ENCODE measurements at places on chromosomes 3 and 15. TPM values are rescaled to one million over a fixed set of nuclear protein-coding genes. Genes with fewer than 3 reads are reported as not detected.

The TRIM71 gene
- total RNA-seq = not detected

DNA sequence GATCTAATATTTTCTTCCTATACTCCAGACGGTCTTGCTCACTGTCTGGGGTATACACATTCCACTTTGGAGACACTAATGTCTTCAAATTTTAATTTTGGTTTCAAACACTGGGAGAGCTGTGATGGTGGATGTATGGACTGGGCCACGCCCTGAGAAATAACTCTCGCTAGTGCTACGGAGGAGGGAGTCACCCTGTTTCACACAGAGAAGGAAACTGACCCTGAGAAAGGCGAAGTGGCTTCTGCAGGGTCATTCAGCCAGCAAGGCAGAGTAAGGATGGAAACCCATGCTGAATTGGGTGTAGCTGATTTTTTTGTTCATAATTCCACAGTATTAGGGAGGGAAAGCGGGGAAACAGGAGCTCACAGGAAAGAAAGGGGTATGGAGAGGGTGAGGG lies 8.6 kb upstream of the SKIC8 start:
- DNase-seq = no peak

DNA sequence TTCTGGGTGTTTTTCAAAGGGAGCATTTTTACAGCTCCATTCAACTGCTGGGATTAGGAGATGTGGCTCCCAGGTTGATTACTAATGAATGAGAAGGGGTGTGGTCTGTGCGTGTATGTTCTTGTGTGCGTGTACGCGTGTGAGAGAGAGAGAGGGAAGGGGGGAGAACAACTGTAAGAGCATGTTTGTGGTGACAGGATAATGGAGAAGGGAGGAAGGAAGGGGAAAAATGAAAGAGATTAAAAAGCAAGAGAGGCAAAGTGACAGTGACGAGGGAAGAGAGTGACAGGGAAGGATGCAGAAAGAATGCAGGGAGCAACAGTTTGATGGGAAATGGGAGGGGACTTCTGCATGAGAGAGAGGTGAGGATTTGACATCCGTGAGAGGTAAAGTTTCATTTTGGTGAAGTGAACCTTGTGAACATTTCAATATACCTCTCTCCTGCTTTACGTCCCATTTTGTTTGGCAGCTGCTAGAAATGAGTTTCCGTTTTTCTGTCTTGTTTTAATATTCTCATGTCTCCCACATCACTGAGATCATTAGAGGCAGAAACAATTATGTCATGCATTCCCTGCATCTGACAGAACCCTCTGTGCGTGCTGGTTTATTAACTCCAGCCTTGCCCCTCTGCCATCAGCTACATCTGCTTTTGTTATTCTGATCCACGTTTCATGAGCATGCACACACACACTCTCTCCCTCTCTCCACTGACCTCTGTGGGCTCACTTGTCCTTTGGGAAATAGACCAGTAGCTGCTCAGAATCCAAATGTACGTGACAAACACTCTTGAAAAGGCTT lies 161.6 kb downstream of the GAP43 start:
- no peak for DNase-seq

DNA sequence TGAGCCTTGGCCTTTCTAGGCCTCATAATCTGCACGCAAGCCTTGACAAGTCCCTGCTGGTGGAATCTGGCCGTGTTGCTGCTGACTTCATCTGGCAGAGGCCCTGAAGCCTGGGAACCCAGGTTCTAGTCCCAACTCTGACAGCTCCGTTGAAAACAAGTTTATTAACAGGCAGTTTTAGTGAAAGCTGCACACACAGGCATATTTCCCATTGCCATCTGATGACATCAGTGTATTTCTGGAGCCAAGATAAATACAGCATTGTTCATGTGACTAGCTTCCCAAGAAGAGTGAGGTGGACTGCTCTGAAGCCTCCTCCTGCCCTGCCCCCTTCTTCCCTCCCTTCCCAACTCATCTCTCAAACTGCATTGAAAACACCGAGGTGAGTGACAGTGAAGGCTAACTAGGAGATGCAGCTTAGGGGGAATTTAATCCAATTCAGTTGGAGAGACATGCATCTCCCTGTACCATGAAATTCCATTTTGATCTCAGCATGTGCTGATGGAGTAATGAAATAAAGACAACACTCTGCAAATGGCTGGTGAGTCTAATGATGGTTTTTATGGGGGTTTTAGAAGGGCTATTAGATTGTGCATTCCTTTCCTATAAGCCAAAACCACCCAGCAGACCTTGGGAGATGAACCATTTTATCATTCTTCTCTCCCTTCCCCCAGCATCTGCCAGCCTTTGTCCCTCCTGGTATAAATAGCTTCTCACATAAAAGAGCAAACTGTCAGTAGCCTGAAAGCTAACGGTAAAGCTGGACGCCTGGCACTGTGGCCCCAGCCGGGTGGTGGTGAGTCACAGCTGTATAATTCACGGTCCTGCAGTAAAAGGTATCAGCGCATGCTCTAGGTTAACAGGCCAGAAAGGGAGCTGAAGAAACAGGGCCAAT lies 38.0 kb downstream of the PRICKLE2 start:
- peak; percentile 89 for DNase-seq

DNA sequence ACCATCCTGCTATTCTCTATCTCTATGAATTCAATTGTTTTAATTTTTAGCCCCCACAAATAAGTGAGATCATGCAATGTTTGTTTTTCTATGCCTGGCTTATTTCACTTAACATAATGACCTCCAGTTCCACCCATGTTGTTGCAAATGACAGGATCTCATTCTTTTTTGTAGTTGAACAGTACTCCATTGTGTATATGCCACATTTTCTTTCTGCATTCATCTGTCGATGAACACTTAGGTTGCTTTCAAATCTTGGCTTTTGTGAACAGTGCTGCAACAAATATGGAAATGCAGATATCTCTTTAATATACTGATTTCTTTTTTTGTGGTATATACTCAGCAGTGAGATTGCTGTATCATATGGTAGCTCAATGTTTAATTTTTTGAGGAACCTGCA lies 58.7 kb downstream of the RETNLB start:
- no peak for DNase-seq

GRCh38 chr3:18061737-18062656 lies 319.6 kb upstream of the TBC1D5 start:
- no peak for DNase-seq

The MOBP gene
- not detected for total RNA-seq

DNA sequence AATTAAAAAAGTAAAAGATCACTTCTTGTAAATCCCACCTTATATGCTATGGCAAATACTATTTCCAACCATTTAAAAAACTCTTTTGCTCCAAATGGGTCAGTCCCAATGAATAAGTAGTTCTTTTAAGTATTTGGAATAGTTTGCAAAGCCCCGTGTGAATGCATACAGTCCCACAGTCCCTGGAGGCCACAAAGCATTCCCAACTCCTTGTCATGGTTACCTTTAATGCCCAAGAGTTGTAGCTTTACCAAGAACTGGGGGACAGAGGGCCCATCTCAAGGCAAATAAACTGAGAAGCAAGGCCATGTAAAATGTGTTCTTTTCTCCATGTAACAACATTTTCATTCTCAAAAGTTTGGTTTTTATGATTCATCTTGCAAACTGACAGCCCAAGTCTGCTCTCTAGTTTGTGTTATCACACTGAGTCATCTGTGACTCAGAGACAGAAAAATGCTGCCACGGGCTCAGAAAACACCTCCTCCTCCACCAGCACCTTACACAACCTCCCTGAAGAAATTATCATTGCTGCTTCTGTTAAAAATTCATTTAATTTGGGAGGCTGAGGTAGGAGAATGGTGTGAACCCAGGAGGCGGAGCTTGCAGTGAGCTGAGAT lies 336.2 kb downstream of the ERC2 start:
- no peak for DNase-seq

The CKMT1A gene
- total RNA-seq = 2.6 TPM

GRCh38 chr15:58994906-58995453 lies 7.5 kb downstream of the RNF111 start:
- no peak for DNase-seq

GRCh38 chr15:98952381-98952803 lies 55.2 kb downstream of the PGPEP1L start:
- peak; percentile 43 for DNase-seq

DNA sequence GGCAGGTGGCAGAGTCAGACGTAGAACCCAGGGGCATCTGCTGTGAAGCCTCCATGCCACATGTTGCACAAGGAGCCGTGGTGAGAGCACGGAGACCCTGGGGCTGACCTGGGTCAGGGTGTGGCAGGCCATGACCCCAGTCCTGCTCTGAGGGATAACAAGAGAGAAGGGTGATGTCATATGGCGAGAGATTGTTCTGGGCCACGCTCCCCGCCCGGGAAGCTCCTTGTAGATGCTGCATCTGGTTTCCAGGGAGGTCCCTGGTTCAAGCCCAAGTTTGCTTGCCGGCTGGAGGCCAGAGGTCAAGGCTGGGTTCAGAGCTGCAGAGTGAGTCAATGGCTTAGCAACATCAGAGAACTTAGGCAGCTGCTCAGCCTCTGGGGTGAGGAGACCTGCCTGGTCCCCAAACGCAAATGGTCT lies 17.3 kb downstream of the FGD5 start:
- peak; percentile 24 for DNase-seq

The P3H2 gene
- total RNA-seq = 3.0 TPM

DNA sequence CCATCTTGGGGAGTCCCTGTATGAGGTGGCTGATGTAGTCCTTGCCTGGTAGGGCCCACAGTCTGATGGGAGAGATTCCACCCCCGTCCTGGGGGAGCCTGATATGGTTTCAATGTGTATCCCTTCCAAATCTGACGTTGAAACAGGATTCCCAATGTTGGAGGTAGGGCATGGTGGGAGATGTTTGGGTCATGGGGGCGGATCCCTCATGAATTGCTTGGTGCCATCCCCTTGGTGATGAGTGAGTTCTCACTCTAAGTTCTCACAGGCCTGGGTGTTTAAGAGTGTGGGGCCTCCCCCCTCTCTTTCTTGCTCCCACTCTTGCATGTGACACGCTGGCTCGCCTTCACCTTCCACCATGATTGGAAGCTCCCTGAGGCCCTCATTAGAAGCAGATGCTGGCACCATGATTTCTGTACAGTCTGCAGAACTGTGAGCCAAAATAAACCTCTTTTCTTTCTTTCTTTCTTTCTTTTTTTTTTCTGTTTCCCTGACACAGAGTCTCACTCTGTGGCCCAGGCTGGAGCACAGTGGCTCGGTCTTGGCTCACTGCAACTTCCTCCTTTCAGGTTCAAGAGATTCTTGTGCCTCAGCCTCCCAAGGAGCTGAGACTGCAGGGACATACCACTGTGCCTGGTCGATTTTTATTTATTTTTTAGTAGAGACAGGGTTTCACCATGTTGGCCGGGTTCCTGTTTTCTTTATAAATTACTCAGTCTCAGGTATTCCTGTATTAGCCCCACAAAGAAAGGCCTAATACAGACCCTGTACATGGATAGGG lies 28.6 kb downstream of the ITGA11 start:
- DNase-seq = no peak

The ZCWPW2 gene
- 1.3 TPM for total RNA-seq

DNA sequence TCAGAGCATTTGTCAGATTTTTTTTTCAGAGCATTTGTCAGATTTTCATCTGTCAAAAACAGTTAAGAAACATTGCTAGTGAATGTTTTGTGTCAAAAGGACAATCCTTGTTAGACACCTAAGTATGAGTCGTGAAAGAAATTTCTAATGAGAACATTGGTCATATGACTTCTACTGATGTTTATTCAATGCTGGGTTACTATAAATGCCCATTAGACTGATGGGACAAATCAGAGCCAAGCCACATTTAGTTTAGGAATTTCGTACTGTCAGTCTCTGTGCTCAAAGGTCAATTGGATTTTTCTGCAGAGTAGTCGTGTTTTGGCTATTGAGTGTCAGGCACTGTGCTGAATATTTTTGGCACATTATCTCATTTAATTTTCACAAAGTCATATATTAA lies 31.6 kb downstream of the TSC22D2 start:
- no peak for DNase-seq

The CYP19A1 gene
- 0.26 TPM for total RNA-seq

DNA sequence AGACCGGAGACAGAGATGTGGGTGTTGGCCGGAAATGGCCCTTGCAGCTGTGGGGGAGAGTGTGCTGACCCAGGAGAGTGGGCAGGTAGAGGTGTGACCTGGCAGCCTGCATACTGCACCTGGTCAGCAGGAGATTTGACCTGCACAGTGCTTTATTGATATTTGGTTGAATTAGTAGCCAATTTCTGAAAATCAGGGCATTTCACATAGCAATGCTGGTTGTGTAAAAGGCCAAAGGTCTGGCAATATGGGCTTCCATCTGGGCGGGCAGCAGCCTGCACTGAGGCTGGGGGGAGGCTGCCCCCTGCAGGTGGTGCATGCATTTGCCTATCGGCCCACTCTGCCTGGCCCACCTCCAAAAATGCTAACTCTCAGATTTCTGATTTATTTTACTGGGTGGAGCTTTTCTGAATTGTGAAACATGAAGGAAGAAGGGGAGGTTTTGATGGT lies 9.4 kb upstream of the MGLL start:
- DNase-seq = peak; percentile 50

GRCh38 chr3:87498358-87499080 lies 222.1 kb upstream of the POU1F1 start:
- no peak for DNase-seq

The CMTM8 gene
- total RNA-seq = 31.4 TPM

DNA sequence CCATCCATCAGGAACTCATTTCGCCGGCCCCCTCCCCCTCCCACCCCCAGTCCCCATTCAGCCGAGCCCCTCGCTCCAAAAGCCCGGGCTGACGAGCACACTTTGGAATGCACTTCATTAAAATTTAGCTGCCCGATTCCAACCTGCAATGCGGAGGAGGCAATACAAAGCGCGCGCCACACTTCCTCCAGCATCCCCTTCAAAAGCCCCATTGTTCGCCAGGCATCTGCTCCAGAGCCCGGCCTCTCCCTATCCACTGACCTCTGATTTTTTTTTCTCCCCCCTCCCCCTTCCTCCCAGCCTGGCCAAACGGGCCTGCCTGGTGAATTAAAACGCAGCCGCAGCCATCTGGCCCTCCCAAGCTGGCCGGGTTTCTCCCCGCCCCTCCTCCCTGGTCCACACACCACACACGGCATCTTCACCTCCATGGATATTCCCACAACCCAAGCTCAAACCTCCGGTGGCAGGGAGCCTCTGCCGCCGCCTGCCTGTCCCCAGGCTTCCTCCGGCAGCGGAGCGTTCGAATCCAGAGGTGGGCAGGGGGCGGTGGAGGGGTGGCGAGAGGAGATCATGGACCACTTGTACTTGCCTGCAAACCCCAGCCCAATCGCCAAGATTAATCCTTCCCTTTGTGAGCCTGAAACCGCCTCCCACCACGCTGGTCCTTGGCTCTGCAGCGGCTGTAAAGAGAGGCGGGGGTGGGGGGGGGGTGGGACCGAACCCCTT lies 441.3 kb downstream of the MAGI1 start:
- DNase-seq = peak; percentile 60

The PRR20G gene
- total RNA-seq = not detected

The PIGZ gene
- 1.0 TPM for total RNA-seq

DNA sequence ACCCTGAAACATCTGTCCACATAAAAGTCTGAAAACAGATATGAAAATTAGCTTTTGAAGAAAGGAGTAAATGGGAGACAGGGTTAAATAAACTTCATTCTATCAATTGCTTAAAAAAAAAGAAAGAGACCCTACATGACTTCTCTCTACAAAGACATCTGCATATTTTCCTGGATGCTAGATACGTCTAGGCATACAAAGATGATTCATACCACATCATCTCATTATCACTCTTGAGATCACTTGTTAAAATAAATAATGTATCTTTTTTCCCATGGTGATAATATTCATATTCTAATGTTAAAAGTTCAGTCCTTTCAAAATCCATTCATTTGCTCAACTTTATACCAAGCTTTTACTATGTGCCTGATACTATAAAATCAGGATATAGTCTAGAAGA lies 295.8 kb downstream of the MAGI1 start:
- DNase-seq = no peak

- no peak for DNase-seq
These were observed 298.2 kb downstream of the UBE2E2 start for GRCh38 chr3:23501201-23501802.

The FBXO40 gene
- not detected for total RNA-seq

The FETUB gene
- not detected for total RNA-seq

The C3orf20 gene
- not detected for total RNA-seq
